NCI-H526 treated with DMSO at 0.1 percent for 48 hours (cell line): ENCODE measurements at places on chromosomes 12 and 14.

- no peak for DNase-seq
Measured at GRCh38 chr14:43003845-43004244, 1397.2 kb downstream of the LRFN5 start.

DNA sequence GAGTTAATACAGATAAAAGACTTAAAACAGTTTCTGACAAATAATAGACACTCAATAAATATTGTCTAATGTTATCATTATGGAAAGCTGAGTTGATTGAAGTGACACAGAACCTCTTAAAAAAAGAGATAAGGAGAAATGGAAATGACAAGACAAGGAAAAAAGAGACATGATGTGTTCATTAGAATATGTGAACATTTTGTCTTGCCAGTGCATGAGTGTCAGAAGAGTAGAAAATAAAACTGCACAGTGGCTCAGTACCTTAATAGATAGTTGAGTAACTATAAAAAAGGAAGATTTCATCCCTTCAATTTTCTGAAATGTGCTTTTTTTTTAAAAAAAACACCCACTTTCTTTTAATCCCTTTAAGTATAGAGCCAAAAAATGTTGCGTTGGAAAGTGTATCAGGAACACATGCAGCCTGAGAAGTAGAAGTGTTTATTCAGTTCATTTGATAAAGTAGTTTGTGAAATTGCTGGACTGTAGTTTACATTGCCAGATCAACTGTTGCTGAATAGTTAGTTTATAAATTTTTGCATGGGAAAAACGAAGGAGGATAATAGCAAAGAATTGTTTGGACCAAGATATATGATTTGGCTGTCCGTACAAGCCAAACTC, 56.6 kb upstream of the ACSS3 start:
- DNase-seq: no peak

- DNase-seq: no peak
Measured at GRCh38 chr12:66786531-66787308, 107.8 kb upstream of the GRIP1 start.

DNA sequence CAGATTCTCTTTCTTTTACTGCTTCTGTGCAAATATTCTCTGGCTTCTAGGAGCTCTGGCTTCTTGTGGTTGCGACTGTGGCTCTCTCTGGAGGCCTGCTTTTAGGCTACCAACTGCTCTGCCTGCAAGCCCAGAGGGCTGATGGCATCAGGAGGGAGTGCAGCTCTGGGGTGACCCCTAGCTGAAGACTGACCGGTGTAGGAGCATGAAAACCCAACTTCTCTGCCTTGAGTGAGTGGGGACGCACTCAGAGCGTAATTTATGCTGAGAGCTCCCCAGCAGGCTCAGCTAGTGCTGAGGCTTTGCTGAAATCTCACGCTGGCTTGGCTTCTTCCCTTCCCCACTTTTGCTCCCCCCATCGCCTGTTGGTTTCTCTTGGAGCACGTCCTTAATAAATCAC, 29.9 kb upstream of the RBM19 start:
- no peak for DNase-seq

DNA sequence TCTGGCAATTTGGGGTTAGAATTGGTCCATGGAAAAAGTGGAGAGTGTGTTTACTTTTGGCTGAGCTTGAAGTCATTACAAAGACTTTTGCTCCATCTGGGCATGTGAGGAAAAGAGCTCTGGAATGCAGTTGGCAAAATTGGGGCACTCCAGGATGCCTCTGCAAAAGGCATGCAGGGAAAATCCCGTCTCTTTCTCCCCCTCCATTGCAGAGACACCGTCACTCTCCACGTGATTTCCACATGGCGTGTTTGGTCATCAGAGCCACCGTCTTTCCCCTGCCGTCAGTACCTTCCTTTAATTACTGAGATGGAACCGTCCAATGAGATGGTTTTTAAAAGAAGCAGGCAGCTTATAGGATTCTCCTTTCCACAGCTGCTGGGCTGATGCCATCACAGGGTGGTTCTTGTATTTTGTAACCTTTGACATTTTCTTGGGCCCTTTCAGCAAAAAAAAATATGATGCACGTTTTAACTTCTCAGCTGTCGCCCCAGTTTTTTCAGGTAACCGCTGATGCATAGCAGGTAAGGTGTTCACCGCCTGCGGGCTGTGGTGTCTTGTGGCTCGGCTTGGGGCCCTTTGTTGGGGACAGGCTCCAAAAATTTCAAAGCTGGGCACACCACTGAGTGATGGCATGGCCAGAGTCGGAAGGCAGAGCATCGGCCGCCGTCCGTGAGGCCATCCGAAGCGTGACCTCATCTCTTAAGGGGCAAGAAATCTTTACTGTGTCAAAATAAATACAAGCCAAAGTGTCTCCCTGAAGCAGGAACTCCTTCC, 68.4 kb downstream of the CACNA1C start:
- DNase-seq: no peak

DNA sequence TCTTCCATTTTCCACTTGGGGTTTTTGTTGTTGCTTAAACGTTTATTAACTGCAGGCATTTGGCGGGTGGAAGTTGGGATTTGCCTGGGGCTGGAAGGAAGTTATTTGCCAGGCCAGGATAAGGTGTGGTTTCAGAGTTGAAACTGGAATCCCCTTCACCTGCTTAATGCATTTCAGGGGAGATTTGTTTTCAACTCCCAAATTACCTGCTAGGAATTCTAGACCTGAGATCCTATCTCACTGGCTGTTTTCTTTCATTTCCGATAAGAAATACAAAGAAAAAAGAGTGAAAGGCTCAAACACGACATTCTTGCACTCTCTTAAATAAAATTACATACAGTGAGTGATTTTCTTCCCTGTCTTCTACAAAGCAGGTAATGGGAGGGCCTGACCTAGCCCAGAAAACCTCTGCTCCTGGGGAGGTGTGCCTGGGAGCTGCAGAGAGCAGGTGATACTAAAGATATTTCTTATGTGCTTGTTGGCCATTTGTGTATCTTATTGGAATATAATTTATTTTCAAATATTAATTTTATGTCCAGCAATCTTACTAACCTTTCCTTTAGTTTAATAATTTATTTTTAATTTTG, 278.2 kb downstream of the ZFP36L1 start:
- DNase-seq: no peak

- DNase-seq: no peak
Measured at GRCh38 chr14:103198131-103199105, 75.2 kb downstream of the TNFAIP2 start.

DNA sequence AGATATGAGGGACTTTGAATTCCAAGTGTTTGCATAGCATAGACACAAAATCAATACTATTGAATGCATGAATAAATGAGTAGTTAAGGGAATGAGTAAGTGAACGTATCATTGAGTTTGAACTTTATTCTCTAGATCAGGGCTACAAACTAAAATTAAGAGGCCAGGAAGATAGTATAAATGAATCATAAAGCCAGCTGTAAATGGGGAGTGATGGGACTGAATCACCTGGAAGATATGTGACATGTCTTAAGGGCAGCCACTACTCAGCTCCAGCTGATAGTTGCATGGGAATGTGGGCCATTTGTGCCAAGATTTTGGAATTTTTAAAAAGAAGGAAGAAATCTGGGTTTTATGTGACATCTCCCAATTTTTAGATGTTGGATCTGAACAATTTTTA, 229.9 kb downstream of the AKAP6 start:
- no peak for DNase-seq

DNA sequence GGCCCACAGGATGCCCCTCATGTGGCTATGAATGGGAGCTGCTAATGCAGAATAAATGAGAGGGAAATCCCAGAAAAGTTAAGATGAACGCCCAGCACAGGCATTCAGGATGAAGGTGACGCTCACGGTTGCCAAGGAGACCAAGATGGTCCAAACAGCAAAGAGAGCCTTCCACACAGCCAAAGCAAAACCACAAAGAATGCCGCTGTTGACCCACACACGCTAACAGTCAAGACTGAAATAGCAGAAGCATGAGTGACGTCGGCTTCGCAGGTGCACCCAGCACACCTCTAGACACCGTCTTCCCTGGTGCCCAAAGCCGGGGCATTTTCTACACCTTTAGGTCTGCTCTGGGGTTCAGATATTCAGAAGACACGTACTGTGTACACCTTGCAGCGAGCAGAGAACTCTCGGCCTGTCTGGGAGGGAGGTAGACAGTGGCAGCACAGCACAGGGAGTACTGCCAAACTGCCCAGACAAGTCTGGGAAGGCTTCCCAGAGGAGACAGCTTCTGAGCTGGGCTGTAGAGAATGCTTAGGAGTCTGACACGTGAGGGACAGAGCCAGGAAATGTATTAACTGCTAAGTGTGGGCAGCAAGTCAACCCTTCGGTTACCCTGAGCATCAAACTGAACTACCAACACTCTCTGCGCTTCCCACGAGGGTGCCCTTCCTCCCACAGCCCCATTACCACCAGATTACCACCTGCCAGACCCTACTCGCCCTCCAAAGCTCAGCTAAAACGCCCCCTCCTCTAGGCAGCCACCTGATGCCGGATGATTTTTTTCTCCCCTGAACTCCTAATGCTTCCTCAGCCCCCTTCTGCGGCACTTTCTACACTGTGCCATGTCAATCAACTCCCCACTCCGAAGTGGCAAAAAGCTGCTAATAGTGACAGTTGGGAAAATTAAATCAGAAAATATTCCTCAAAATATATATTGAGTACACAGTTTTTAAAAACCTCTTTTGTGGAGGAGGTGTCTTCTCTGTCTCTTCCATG, 50.1 kb downstream of the CCDC88C start:
- DNase-seq: no peak

GRCh38 chr12:46773586-46774321, 52.0 kb downstream of the SLC38A4 start:
- no peak for DNase-seq

DNA sequence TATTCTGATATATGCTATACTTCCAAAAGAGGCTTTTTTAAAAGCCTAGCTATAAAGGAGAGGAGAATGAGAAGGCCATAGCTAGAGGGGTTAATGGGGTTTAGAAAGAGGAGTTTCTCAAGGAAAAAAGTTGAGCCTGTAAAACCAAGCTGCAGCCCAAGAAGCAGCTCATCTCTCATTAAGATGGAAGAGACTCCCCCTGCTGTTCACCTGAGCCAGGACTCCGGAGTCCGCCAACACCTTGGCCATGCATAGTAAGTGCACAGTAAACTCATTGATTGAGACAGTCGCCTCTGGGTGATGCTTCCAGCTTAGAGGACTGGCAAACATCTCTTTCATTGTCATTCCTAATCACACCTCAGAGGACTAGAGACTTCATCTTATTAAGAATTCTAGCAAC, 46.2 kb downstream of the ANO2 start:
- DNase-seq: no peak

GRCh38 chr12:70040141-70040540, 203.1 kb upstream of the CNOT2 start:
- DNase-seq: no peak

- peak; percentile 71 for DNase-seq
Measured at GRCh38 chr14:93430315-93431035, at the start of gene UNC79. Gene UNC79, plus strand, starts transcription at chr14:93430939. Its CDS starts 91 bp downstream, at chr14:93431030.

GRCh38 chr12:109704371-109705098, 9.1 kb upstream of the FAM222A start:
- DNase-seq: no peak

DNA sequence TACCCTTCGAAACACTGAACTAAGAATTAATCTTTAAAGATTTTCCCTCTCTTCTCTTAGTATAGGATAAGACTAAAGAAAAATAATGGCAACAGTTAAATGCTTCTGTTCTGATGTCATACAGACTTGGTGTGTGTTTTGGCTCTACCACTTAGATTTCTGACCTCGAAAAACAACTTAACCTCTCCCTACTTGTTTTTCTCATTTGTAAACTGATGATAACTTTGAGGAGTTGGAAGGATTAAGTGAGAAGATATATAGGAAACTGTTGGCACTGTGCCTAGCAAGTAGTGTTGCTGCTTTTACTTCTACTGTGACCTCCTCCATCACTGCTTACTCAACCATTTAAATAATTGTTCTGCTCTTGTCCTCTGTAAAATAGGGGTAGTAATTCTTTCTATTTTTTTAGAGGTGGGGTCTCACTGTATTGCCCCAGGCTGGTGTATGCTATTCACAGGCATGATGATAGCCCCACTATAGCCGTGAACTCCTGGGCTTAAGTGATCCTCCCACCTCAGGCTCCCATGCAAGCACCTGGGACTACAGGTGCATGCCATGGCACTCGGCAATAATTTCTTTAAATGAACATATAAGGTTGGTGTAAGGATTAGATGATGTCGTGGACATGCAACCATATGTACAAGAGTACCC, 22.4 kb downstream of the PALS1 start:
- DNase-seq: no peak

DNA sequence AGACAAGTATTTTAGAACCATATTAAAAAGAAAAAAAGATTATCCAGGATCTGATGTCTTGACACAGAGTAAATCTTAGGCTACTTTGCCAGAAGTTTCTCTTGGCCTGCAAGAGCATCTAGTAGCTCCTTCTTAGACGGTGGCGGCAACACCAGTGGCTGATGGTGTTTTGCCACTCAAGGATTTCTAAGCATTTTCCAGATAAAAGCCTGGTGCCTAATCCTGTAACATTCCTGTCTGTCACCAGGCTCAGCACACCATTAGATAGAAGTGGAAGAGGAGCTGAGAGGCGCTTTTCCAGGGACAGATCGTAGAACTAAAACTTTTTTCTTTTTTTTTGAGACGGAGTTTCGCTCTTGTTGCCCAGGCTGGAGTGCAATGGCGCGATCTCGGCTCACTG, 14.0 kb downstream of the WNT5B start:
- DNase-seq: no peak

- DNase-seq: no peak
Measured at GRCh38 chr12:19273482-19274330, 144.2 kb downstream of the PLEKHA5 start.

GRCh38 chr14:73744175-73744867, 30.1 kb upstream of the PNMA1 start:
- DNase-seq: no peak

GRCh38 chr14:81555051-81555450, 21.4 kb upstream of the SEL1L start:
- no peak for DNase-seq

DNA sequence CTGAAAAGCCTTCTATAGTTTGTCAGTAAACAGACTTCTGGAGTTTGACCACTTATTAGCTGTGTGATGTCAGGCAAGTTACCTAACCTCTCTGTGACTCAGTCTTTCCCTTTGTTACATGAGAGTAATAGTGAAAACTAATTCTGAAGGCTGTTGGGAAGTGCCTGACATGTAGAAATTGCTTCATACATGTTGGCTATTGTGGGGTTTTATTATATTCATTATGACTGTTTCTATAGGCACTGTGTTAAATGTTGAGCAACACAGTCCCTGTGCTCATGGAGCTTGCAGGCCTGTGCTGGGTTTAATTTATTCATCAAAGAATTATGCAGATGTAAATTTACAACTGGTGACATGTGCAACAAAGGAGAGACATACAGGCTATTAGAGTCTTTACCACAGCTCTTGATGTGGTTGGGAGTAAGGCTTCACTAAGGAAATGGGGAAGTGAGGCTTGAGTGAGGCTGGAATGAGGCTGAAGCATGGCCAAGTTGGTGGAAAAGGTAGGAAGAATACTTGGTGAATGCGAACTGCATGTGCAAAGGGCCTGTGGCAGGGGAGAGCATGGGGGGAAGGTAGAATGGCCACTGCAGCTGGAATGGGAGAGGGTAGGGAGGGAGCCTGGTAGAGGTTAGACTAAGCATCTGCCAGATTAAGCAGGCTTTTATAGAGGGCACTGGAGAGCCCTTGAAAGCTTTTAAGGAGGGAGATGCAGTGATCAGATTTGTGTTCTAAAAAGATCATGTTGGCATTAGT, 236.4 kb upstream of the CRY1 start:
- no peak for DNase-seq
